ENCODE measurements at places on chromosomes 2 and 18. TPM values are rescaled to one million over a fixed set of nuclear protein-coding genes. Genes with fewer than 3 reads are reported as not detected.
A peak's percentile ranks its signal among the peaks of the same experiment; 100 is the strongest.

- no peak for DNase-seq
Observed at GRCh38 chr2:169015943-169016342, 15.2 kb downstream of the ABCB11 start.

DNA sequence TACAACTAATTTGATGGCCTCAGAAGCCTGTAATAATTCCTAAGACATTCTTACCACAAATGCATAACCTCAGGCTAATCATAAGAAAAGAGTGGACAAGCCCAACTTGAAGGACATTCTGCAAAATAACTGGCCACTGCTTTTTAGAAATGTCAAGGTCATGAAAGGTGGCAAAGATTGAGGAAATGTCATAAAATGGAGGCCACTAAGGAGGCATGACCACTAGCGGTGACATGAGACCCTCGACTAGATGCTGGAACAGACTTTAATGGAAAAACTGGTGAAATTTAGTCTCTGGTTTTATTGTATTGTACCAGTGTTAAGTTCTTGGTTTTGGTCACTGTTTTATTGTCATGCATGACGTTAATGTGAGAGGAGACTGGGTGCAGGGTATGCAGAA, 78.6 kb downstream of the SP3 start:
- no peak for DNase-seq

GRCh38 chr2:16871411-16871810, 205.8 kb upstream of the CYRIA start:
- no peak for DNase-seq

DNA sequence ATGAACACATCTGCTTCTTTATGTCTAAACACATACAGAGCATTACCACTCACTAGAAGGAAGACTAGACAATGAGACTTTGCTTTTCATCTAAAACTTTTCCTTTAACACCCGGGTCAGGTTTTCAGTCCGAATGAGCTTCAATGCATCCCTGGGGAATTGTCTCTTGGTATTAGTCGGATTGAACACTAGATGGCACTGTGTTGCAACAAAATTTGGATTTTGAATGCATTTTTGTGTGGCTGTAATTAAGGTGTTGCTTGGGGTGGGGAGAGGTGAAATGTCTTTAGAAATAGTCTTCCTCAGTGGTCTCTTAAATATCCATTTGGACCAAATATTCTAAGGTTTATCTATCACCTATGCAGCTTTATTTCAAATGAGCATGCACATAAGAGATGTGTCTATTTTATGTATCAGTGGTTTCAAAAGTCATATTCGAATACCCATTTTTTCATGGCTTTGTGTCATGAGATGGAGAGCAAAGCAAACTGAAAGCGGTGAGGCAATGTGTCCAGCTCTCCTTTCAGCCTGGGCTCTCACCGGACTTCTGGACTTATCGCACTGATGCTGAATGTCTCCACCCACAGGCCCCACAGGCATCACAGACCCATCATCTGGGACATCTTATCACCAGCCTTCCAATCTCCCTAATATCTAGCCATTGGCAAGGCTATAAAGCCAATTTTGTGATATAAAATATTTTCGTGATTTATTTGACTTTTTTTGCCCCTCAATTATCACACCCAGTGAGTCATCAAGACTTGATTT, 510.3 kb downstream of the RNF144A start:
- peak; percentile 14 for DNase-seq

DNA sequence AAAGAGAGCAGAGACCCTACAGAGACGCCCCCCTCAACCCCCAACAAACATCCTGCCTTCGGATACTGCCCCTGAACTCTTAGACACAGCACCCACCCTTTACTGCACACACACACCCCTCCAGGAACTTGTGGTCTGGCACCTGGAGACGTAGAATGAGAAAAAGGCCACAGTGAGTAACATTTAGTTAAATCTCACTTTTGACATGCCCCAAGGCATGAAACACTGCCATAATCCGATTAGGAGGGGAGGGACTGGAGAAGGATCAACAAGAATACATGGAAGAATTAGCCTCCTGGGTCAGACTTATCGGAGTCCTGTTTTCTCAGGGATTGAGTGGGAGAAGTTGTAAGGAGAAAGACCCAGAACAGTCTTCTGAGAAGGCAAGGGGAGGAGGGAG, 4.1 kb downstream of the CDK5R2 start:
- no peak for DNase-seq

- peak; percentile 29 for DNase-seq
Observed at GRCh38 chr18:37385846-37386778, 179.5 kb downstream of the CELF4 start.

- DNase-seq: no peak
Observed at GRCh38 chr2:25367296-25367695, 25.6 kb upstream of the DNMT3A start.

DNA sequence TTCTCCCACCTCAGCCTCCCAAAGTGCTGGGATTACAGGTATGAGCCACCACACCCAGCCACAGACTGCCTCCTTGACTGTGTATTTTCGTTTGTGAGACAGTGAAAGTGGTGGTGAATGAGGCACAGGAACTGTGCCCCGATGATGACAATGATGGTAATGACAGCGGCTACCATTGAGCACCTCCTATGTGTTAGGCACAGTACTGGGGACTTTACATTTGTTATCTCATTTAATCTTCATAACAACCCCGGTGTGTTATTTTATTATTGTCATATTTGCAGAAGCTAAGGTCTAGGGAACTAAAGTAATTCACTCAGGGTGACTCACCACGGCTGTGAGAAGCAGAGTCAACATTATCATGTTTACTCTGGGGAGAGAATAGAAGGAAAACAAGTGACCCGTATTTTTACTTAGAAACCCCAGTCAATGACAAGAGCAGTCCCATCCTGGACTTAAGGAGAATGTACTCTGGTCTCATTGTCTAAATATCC, 77.6 kb upstream of the ALPP start:
- DNase-seq: peak; percentile 36

DNA sequence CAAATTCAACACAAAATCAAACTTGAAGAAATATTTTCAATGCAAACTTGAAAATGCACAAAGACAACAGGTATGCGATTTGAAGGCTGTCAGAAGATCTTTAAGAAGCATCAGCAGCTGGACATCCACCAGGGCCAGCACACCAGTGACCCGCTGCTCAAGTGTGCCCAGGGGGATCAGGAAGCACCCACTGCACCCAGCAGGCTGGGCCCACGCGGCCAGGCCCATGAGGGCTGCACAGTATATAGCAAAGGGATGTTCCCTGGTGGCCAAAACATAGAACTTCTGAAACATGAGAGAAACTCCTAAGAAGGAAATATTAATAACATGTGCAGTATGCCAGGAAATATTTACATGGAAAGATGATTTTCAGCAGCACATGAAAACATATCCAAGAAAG, 25.0 kb downstream of the WDFY1 start:
- DNase-seq: no peak

The TUBA3E gene
- not detected for total RNA-seq

The HDLBP gene
- total RNA-seq: 627 TPM

The MTLN gene
- total RNA-seq: 66.7 TPM

The MYL1 gene
- total RNA-seq: not detected

The CYS1 gene
- 1.1 TPM for total RNA-seq

The VIT gene
- total RNA-seq: not detected

Measured in glomerular endothelial cell (primary cell).